ENCODE measurements at places on chromosomes 16 and 17.
A peak's percentile ranks its signal among the peaks of the same experiment; 100 is the strongest.

- peak; percentile 67 for DNase-seq
Observed at GRCh38 chr17:49290690-49291359, 60.2 kb upstream of the PHOSPHO1 start.

DNA sequence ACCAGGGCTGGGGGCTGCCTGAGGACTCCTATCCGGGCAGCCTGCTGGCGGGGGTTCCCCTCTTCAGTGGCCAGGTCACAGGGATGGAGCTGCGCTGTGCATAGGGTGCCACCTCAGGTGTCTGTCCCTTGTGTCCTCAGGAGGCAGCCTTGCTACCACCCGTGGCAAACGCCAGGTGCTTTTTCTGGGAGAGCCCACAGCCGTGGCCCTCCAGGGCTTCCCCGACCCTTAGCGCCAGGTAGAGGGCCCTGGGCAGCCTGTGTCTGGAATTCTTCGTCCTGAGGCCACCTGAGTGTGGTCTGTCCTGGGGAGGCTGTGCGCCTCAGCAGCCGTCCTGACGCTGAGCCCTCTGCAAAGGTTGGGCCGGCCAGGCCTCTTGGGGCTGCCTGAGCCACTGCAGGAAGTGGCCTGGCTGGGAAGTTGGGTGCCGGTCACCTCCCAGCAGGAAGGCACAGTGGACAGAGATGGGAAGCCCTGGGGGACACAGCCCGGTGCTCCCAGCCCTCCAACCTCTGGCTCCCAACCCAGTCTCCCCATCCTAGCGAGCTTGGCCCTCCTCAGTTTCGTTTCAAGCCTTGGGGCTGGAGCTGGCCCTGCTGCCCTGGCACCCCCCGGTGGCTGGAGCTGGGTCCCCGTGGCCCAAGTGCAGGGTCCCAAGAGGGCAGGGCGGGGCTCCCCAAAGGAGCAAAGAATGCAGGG, 7.6 kb upstream of the BAIAP3 start:
- DNase-seq = no peak

DNA sequence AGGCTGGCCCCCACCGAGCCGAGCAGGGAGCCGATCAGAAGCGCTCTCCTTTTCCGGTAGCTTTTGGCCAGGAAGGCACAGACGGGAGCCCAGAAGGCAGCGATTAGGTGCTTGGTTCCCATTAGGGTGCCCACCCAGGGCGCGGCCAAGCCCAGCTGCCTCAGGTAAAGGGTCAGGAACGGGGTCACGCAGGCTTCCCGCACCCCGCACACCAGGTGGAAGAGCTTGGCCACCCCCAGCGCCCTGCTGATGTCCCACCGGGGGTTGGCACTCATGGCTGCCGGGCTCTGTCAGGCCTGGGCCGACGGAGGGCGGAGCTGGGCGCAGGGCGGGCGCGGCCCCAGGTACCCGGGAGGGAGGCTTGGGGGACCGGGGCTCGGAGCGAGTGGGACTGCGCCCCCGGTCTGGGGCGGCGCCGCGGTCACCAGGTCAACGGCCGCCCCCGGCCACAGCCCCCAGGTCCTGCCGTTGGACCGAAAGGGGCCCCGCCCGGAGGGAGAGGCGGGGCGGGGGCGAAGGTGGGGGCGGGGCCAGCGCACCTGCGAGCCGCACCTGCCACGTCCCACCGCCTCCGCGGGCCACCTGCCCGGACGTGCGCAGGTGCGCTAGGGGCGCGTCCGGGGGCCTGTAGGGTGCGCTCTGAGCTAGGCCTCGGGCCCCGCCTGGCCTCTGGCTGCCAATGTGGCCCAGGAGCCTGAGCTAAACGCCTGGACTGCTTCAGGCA, at the start of gene MFSD6L:
Gene MFSD6L, minus strand, starts transcription at position 520 of the 724 bp plus-strand sequence. Its CDS starts 245 bp downstream, at position 275.
- no peak for DNase-seq

GRCh38 chr17:38324772-38325171, 19.0 kb downstream of the GPR179 start:
- no peak for DNase-seq

- DNase-seq = no peak
Observed at GRCh38 chr16:10569621-10570020, 10.8 kb downstream of the EMP2 start.

GRCh38 chr16:1002399-1003166, 21.0 kb downstream of the SOX8 start:
- peak; percentile 90 for DNase-seq
